ENCODE measurements at places on chromosomes 2 and 18.

GRCh38 chr2:138086576-138086975 is 122.3 kb downstream of the HNMT start:
- no peak for DNase-seq

GRCh38 chr2:150379166-150379565 is 108.3 kb downstream of the RND3 start:
- DNase-seq, result no peak

DNA sequence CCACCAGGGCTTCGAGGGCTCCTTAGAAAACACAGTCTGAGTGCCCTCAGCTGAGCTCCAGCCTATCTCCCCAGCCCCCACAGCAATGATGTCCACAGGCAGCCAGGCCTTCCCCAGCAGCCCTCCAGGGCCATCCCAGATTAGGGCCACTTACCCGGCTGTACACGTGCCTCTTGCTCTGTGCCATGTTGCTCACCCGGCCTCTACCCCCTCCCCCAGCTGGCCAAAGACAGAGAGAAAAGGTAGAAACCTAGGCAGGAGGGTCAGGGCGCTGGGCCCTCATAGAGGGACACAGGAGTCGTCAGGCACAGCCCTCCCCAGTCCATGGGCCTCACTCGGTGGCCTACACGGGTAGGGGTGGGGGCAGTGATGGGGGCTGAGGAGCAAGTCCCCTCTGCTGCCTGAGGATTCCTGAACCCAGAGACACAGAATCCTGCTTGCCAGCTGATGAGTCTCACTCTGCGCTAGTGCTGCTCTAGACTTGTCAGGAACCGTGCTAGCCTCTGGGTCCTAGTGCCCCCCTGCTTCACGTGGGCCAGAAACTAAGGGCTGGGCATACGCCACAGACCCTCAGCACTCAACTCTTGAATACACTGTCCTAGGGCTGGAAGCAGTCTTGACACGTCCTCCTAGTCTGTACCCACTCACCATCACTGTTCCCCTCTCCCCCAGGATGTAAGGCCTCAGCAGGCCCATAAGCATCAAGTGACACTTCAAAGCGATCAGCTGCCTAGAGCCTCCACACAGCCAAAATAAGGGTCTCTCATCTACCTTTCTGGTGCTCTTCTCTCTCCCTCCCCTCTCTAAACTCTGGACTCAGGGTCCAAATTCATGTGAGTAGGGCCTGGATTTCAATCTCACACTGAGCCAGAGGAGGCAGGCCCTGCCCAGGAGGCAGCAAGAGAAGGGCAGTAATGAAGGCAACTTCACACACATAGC is at the start of gene DCTN1:
Gene DCTN1 (minus strand): TSS at position 461 of the 939 bp plus-strand sequence. CDS start 274 bp downstream, at position 187.
- peak; percentile 59 for DNase-seq

- DNase-seq, result peak; percentile 85
Observed at GRCh38 chr2:32484937-32485336, 128.1 kb downstream of the BIRC6 start.

GRCh38 chr2:117058366-117058765 is 756.1 kb upstream of the DDX18 start:
- DNase-seq, result peak; percentile 2

DNA sequence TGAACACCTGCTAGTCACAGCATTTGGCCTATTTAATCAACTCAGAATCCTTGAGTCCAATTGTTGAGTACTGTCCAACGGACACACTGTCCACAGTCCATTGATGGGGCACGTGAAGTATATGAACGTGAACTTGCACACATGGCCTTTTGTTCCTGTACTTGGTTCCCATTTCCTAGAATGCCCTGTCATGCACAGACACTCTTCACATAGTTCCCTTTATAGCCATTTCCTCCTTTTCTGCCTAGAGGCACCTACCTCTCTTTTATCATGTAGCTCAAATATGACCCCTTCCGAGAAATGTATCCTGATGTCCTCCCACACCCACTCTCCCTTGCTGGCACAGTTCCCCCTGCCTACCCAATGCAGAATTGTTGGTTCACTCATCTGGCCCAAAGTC is 8.7 kb upstream of the CRYGA start:
- DNase-seq, result no peak

DNA sequence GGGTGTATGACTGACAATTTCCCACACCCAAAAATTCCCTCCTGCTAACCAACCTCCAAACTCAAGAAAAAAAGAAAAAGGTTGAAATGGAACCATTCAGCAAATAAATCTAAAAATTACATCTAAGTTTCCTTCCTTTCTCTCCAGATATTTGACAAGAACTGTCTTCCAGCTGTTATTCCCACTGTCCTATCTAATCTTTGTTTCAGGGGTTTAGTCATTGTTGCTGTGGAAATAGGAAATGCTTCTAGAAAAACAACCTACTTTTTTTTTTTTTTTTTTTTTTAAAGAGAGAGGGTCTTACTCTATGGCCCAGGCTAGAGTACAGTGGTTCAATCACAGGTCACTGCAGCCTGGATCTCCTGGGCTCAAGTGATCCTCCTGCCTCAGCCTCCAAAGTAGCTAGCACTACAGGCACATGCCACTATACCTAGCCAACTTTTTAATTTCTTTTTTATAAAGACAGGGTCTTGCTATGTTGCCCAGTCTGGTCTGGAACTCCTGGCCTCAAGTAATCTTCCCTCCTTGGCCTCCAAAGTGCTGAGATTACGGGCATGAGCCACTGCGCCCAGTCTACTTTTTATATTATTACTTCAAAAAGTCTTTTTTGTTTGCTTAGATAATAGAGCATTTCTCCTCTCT is 88.1 kb downstream of the ITSN2 start:
- DNase-seq, result no peak

DNA sequence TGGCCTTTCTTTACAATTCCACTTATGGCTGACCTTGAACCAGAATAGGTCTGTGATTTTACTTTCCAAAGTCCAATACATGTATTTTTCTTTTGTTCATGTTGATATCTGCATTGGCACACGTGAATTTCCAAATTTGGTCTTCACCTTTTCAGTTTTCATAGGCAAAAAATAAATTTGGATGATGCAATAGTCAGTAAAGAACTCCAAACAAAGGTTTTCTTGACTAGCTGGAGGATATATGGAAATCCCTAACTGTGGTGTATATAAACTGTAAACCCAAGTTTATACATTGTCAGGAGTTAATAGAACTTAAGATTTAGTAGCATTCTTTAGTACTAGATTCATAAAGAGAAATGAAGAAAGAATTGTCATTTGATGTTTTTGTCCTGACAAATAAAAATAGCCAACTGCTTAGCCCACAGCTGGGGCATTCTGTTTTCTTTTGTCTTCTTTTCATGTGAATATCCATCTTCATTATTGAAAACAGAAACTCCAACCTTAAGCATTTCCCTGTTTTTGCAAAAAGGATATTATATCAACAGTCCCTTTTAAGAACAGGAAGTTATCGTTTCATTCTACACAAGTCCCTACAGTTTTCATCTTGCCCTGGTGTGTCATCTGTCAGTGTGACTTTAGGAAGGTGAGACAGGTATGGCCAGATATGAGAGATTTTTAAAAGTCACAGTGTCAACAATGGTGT is 132.9 kb downstream of the BCL2 start:
- no peak for DNase-seq

DNA sequence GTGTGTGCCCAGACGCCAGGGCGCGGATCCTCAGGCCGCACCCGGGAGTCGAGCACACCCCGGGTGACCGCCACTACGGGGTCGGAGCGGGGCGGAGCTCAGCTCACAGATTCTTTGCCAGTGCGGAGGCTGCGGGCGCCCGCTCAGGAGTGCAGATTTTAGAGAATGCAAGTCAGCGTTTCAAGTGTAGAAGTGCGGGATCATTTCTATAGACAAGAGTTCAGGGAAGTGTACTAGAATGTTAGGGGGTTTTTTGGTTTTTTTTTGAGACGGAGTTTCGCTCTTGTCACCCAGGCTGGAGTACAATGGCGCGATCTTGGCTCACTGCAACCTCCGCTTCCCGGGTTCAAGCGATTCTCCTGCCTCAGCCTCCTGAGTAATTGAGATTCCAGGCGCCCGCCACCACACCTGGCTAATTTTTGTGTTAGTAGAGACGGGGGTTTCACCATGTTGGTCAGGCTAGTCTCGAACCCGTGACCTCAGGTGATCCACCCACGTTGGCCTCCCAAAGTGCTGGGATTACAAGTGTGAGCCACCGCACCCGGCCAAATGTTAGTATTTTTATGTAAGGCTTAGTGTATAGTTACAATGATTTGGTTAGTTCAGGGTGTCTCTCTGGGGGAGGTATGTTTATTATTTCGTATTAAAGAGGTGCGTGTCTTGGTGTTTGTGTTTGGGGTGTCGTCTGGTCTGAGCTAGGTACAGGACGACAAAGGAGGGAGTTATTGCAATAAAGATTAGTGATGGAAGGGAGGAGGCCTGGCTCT is 619 bp upstream of the FAM168B start:
- DNase-seq, result no peak

GRCh38 chr2:30366199-30366691 is 80.8 kb upstream of the LCLAT1 start:
- peak; percentile 68 for DNase-seq

DNA sequence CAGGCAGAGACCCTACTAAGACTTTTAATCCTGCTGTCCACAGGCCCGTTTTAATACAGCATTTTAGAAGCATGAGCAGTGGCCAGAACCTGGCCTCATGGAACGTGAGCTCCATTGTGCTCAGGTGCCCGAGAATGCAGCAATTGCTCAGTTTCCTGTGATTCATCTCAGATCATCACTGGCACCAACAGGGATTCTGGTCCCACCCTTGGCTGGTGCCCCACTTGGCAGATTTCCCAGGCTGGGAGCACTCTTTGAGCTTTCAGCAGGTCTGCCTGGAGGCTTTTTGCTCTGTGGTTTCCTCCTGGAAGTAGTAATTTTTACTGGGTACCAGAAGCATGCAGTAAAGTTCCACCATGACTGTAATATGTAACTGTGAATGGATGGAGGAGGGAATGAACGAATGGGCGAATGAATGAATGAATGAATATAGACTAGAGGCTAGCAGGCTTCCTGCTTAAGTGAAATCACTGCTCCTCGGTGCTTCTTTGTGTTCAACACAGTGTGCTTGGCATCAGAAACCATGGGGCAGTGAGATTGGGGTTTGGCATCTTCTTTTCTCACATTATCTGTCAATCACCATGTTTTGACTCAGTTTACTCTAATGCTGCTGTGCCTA is 312.9 kb downstream of the PRKCE start:
- peak; percentile 98 for DNase-seq

GRCh38 chr2:156427074-156427473 is 9.1 kb upstream of the GPD2 start:
- DNase-seq, result no peak

GRCh38 chr2:6975988-6976387 is 58.8 kb downstream of the RNF144A start:
- DNase-seq, result peak; percentile 68

GRCh38 chr2:138324068-138324771 is 177.3 kb upstream of the SPOPL start:
- DNase-seq, result no peak

DNA sequence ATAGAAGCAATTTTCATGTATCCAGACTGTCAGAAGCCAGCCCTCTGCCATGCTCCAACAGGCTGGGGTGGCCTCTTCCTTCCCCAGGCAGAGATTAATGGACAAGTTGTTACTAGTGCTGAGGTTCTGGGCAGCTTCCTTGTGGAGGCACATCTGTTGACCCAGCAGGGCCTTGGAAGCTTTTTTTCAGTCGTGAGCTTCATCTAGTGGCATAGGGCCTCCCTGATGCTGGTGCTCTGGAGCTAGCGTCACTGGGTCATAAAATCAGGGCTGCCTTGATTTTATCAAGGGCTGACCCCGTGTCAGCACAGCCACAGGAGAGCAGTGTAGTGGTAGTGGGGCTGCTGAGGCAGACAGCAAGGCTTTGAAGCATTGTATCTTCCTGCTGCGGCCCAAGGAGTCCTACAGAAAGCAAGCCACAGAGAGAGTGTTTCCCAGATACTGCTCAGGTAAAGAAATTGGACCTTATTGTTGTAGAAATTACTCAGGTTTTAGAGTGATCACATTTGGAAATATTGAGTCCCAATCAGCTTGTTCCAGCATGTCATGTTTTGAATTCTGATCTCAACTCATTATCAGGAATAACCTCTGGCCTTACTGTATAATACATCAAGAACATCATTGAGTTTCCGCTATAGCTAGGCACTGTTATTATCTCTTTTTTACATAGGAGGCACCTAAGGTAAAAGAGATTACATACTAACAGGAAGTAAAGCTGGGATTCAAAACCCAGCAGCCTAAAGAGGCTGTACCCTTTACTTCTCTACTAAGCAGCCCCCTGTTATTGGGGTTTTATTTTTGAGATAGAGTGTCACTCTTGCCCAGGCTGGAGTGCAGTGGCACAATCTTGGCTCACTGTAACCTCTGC is 92.3 kb upstream of the ALPP start:
- no peak for DNase-seq

GRCh38 chr2:38592951-38593350 is 9.8 kb downstream of the HNRNPLL start:
- DNase-seq, result no peak

DNA sequence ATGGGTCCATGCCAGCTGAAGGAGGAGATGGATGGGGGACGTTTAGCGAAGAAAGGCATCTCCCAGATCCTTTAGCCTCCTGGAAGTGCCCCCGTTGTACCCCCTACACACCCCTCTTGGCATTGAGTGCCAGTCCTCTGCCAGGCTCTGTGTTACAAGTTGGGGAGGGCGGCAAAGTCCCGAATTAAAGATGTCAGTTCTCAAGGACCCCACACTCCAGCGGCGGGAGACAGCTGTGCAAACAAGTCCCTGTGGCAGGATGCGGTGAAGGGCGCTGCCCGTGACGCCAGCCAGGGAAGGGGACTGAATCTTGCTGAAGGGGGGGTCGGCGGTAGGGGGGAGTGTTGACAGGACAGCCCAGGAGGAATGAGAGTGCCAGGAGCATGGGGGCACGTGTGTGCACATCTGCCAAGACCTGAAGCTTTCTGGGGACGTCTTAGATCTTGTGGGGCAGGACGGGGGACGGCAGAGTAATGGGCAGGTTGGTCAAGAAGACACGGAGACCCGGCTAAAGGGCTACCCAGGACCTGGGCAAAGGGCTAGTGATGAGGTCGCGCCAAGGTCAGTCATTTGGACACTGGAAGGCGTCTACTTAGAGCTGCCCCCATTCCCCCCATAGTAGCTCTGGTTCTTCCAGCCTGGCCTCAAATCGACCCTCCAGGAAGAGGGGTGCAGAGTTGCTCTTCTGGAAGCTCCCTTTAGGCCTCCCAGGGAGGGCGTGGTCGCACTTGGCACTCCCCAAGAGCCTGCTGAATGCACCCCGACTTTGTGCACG is 2.8 kb upstream of the CTDSP1 start:
- DNase-seq, result peak; percentile 72

DNA sequence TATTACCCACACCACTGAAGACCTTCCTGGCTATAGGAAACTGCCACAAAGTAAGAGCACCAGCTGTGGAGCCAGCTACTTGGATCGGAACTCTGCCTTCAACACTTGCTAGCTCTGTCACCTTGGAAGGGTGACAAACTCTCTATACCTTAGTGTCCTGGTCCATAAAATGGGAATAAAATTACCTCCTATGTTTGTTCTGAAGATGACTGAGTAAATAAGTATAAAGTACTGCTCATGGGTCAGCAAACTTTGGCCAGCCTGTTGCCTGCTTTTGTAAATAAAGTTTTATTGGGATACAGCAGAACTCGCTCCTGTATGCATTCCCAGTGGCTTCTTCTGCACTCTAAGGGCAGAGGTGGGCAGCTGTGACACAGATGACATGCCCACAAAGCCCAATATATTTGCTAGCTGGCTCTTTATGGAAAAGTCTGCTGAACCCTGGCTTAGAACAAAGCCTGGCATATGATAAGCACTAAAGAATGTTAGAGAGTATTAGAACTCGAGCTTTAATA is 451.3 kb downstream of the TMEM182 start:
- no peak for DNase-seq
